ENCODE measurements at places on chromosomes 2 and 18.

GRCh38 chr2:219065484-219065883 lies 4.8 kb upstream of the IHH start:
- DNase-seq: no peak

DNA sequence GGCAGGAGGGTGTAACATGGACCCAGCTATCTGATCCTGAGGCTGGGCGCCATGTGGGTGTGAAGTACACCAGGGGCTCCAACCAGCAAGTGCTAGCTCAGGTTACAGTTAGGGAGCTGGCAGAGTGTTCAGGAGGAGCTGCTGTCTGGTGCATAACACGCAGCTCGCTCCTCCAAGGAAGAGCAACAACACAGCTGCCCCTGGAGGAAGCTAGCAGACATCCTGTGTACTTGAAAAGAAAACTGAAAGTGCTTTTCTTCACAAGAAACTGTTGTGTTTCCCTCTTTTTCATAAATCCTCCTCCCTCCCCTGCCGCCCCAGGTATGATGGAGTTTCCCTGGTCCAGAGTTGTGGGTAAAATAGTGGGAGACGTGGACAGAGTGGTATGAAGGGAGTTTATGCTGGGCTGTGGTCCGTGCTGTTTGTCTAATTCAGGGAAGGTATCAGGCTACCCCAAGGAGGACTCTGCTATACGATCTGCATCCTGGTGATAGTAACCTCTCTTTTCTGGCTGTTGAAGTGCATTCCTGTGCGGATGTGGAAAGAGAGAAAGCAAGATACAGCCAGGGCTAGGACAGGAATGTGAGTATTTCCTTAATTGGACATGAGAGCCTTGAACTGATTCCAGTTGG lies 6.1 kb upstream of the LBH start:
- DNase-seq: no peak

GRCh38 chr18:12722731-12723130 lies 19.9 kb downstream of the PSMG2 start:
- no peak for DNase-seq

- DNase-seq: no peak
Measured at GRCh38 chr18:42977982-42978637, 137.4 kb downstream of the RIT2 start.

DNA sequence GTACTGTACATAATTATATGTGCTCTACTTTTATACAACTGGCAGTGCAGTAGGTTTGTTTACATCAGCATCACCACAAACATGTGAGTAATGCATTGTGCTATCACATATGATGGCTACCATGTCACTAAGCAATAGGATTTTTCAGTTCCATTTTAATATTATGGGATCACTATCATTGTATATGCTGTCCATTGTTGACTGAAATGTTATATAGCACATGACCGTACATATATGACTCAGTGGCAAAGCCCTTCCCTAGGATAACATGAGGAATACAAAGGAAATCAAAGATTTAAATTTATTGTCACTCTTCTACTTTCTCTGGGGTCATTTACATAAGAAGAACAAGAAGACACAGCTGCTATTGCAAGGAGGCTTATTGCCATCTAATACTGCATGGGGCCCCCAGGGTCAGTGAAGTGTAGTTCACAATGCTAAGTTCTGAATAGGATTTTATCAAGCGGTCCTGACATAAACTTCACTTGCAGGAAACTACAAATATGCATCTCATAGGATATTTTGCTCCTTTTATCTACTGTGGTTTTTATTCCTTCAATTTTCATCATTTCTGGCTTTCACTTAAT lies 21.8 kb downstream of the PDE1A start:
- no peak for DNase-seq

DNA sequence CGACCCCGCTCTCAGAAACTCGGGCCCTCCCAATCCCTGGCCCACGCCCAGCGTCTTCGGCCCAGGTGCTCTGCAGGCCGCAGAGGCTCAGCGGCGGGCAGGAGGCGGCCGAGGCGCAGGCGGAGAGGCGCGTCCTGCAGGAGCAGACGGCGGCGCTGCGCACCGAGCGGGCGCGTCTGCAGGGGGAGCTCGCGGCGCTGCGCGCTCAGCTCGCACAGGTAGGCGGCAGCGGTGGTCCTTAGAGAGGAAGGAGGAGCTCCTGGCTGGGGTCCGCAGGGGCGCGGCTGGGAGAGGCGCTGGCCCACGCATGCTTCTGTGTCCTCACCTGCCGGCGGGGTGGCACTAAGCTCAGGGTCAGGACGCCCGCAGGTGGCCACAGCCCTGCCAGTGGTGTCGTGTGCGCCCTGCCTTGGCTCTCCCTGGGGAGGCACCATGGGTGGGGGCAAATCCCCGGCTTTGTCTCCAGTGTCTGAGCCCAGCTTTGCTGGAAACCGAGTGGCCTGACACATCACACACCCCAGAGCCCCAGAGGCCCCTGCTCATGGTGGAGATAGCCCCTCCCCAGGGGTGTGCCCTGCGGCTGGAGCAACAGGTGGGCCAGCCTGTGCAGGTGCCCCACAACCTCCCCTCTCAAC lies 14.9 kb upstream of the SNED1 start:
- peak; percentile 25 for DNase-seq

DNA sequence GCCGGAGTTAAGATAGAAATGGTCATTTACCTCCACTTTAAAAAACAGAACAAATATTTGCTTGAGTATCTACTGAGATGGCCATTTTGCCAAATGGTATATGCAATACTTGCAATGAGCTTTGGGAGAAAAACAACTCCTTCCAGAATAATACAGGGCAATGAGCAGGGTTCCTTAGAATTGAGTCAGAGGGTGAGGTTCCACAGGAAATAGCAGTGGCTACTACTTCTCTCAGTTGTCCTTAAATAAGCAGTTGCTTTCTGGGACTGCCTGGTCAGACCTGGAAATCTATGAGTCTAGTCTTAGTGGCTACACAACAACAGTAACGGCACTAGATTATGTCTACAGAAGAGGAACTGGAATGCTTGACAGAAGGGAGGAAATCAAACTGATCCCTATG lies 80.9 kb upstream of the CCDC85A start:
- no peak for DNase-seq

- no peak for DNase-seq
Measured at GRCh38 chr18:64405161-64405560, 256.3 kb upstream of the LINC00305 start.

DNA sequence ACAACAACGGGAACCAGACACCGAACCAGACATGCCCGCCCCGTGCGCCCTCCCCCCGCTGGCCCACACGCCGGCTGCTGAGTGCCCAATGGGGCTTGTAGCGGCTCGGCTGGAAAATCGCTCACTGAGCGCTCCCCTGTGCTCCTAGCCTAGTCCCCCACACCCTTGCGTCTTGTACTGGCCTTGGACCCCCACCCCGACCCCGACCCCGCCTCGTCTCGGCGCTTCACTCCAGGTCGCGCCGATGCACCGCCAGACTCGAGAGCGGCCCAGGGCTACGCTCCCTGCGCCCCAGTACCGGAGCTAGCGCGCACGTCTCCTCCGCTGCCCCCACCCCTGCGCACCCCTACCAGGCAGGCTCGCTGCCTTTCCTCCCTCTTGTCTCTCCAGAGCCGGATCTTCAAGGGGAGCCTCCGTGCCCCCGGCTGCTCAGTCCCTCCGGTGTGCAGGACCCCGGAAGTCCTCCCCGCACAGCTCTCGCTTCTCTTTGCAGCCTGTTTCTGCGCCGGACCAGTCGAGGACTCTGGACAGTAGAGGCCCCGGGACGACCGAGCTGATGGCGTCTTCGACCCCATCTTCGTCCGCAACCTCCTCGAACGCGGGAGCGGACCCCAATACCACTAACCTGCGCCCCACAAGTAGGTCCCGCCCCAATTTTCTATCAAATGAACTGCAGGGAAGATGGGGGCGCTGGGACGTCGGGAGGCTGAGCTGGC lies 1.5 kb downstream of the GAD1 start:
- no peak for DNase-seq

DNA sequence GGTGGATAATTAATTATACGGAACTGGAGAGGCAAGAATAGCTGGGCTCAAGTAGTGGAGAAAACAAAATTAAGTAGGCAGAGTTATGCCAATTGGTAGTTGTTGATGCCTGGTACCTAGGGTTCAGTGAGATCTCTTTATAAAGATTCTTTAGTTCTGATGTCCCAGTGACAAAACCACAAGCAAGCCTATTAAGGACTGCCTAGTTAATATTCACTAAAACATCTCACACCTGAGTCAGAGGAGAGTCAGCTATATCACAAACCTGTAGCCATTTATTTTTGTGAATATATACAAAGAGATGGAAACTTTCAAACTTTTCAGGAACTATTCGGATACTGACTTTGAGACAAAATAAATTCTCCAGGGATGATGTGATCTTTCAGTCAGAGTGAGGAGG lies 213.9 kb upstream of the CYP26B1 start:
- no peak for DNase-seq

DNA sequence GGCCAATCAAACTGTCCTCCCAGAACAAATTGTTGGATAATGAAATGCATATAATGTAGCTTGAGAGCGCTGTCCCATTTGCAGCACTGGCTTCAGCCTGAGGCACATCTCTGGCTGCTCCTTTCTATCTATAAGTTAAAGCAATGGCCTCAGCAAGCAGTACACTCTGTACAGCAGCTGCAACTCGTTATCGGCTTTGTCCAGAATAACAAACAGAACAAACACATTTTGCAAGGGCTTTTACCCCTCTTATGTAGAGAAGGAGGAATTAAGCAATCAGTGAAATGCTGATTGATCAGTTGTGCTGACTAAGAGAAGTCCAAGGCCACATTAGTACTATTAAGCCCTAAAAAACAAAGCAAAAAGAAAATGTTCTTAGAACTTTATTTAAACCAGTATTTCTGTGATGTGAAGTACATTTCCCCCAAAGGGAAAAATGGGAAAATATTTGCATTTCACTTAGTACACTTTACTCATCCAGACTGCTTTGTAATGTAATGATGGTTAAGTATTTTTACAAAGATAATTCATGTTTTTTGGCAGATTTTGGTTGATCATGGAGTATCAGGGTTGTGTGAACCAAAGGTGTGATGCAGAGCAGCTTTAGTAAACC lies 15.0 kb upstream of the CPS1 start:
- DNase-seq: no peak

DNA sequence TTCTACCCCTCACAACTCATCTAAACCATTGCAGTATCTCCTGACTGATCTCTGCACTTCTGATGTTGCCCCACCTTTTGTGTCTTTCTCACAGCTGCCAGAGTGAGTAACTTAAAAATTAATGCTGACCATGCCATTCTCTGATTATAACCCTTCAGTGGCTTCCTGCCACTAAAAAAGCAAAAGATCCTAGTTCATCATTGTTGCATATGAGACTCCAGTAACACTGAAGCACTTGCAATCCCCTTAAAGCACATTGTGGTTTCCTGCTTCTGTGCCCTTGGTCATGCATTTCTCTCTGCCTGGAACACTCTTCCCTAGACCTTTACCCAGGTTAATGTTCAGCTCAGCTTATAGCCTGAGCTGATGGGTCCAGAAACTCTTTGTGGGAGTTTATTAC lies 95.1 kb upstream of the WDSUB1 start:
- DNase-seq: no peak

- no peak for DNase-seq
Measured at GRCh38 chr2:198659096-198659870, 798.5 kb downstream of the SATB2 start.

DNA sequence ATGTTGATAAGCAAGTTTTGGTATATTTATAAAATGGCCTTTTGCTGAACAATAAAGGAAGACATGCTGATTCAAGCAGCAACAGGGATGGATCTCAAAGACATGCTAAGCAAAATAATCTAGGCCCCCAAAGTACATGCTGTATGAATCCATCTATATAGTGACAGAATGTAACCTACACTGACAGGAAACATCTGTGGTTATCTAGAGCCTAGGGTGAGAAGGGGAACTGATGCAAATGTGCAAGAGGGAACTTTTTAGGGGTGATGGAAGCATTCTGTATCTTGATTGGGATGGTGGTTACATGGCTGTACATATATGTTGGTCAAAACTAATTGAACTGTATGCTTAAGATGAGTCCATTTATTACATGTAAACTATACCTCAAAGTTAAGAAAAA lies 24.2 kb downstream of the CNRIP1 start:
- DNase-seq: no peak

DNA sequence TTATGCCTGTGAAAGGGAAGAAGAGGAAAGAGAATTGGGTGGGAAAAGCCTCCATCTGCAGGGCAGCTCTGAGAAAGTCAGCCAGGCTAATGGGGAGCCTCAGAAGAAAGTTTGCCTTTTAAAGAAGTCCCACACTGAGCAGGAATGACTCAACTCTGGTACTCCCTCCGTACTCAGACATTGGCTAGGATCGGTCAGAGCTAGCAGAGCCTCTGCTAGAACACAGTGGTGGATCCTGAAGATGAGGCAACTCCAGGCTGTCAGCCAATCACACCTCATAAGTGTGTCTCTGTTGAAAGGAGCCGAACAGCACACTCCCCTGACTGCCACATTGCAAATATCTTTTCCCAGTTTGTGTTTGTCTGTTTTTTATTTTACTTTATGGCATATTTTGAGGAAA lies 96.9 kb downstream of the HNRNPLL start:
- no peak for DNase-seq

DNA sequence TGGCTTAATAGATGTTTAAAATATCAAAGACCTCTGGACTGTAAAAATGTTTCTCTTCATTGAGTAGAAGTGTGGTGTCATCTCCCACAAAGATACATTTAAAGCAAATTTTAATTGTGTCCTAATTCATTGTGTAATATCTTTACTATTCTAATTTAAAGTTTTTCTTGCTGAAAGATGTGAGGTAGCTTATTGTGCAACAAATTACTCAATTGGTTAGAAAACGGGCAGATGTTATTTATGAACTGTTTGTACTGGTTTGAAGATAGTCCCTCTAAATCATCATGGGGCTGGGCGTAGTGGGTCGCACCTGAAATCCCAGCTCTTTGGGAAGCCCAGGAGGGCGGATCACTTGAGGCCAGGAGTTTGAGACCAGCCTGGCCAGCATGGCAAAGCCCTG lies 65.3 kb downstream of the CYBRD1 start:
- no peak for DNase-seq

- no peak for DNase-seq
Measured at GRCh38 chr2:237721458-237721857, 77.1 kb upstream of the RBM44 start.

GRCh38 chr2:138712212-138712979 lies 67.8 kb downstream of the NXPH2 start:
- DNase-seq: no peak

DNA sequence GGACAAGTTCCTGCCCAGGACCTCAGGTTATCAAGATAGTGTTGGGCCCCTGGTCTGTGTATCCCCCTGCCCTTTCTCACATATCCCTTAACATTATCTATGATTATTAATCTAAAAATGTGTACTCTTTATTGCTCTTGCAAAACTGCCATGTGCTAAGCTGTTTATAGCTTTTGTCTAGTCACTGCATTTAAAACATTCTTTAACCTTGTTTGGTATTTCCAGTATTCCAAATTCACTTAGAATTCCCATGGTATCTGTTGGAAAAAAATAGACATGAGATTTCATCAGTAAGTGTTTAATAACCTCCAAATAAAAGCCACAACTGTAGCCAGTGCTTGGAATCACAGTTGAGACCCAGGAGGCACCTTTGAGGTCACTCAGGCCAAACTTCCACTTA lies 16.2 kb upstream of the GLS start:
- no peak for DNase-seq

Data from stimulated activated CD4-positive, alpha-beta T cell treated with anti-CD3 and anti-CD28 coated beads, TNF-alpha, amount 100 ng/mL, for 1 hour (primary cell).